ENCODE measurements at places on chromosomes 7 and 10.

DNA sequence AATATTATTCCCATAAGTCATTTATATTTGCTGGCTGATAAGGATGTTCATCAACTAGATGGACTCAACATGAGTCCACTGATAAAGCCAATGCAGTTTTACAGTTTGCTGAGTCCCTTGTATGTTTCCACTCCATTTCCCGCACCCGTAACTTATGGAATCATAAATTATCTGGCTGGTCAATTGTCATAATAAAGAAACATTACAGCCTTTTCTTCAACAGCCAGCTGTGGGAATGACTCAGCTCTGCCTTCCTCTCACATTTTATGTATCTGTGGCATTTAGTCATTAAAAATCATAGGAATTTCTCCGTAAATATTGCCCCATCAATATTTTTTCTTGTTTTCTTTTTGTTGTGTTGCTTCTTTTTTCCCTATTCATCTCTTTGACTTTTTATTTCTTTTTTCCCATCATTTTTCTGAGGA, 22.3 kb upstream of the TMEM26 start:
- no peak for DNase-seq

- DNase-seq, result no peak
Observed at GRCh38 chr7:73555411-73555982, 2.0 kb downstream of the BCL7B start.

DNA sequence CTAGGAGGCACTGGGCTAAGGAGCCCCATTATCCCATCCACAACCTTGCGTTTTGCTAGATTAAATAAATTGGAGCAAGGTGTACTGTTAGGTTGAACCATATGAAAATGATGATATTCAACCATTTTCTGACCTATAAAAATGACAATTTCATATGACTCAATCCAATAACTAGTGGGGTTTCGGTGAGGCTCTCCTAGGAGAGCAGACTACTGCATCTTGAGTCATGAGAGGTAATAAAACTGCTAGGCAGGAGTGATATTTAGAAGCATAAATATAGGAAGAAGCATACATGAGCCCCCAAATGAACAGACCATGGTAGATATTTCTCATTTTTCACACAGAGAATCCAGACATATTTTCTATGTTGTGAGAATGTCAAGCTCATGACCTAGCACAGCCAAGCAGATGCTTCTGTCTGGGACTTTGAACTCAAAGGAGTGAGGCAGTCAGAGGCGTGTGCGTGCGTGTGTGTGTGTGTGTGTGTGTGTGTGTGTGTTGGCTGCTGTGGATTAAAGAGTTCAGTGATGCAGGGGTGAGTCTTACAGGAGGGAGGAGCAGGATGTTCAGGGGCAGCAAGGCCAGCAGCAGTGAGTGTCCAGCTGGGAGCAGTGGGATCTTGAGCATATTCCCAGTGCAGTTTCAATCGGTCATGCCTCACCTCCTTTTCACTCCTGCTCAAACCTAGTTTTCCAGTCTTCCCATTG, 17.8 kb upstream of the WDR11 start:
- no peak for DNase-seq

DNA sequence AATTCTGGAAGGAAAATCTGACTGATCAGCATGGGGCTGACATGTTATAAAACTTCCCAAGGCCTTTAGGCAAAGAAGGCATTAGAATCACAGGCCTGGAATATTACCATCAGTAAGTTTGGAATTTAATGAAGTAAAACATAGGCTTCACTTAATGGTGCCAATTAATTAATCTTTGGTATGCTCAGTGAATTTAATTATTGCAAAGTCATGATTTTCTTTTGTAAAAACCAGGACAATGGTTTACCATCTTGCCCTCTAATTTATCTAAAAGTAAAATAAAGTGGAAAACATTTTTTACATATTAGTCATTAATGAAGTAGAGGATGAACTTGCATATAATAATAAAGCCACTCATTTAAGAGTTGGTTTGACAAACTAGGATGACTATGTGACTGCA, 220.3 kb downstream of the SEC23IP start:
- no peak for DNase-seq

DNA sequence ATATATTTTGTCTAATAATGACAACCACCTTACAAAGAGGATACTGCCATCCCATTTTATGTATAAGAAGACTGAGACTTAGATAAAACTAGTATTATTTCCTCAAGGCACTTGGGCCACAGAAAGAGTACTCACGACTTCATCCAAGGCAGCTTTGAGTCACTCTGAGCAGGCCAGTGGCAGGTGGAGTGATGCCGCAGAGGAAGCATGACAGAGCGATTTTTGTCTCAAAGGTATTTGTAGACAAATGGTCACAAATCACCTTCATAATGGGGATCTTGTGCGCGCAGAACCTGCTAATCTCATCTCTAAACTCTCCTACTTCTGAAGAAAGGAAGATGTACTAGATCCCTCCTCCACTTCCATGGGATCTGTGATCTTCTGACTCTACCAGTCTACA, 113.2 kb upstream of the NAMPT start:
- DNase-seq, result no peak

GRCh38 chr7:95330961-95331337, 6.6 kb upstream of the PON1 start:
- no peak for DNase-seq

GRCh38 chr10:122290334-122290733, 19.2 kb downstream of the BTBD16 start:
- DNase-seq, result no peak

- no peak for DNase-seq
Observed at GRCh38 chr7:81074406-81074805, 155.6 kb upstream of the SEMA3C start.

Measured in CD4-positive, alpha-beta T cell treated with Interleukin-1 beta for 1 hour (primary cell).